GM19239 (cell line): ENCODE measurements at places on chromosomes 5 and 9.
A peak's percentile ranks its signal among the peaks of the same experiment; 100 is the strongest.

DNA sequence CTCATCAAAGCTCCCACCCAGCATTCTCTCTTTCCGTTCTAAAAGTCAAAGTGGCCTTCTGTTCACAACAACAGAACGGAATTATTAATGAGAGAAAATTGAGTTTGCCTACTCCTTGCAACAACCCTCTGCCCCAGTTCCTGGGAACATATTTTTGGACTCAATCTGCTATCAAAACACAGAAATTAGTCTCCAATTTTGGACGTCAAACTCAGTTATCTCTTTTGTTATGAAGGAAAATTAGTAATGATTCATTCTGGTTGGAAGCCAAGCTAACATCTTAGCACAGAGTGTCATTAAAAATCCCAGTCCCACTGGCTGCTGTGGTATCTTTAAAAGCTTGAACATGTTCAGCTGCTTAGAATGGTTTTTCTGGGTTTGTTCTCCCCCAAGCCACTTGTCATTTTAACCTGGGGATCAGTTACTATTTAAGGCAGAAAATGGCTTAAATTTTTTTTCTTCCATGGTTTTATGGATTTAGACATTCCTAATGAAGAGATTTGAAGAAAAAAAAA lies 343.2 kb downstream of the TRIM32 start:
- no peak for DNase-seq

DNA sequence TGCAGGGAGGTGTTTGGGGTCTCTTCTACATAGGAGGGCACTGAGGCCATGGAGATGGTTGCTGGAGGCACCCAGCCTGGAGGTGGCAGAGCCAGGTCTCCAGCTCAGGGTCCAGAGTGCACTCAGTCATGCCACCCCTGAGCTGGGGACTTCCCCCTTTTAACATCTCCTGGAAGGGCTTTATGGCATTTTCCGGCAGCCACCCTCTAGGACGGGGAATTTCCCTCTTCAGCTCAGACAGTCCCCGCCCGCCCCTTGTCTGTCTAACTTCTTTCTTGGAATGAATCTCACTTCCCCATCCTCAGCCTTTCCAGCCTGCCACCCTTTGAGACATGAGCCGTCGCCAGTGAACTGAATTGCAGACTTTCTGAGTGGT lies 49.9 kb downstream of the COL15A1 start:
- DNase-seq: no peak

- DNase-seq: peak; percentile 46
Observed at GRCh38 chr5:91384671-91385430, 1.7 kb upstream of the ARRDC3 start.

GRCh38 chr9:136316271-136316751 lies 11.0 kb upstream of the GPSM1 start:
- no peak for DNase-seq

GRCh38 chr5:33576726-33577590 lies 136.2 kb downstream of the TARS1 start:
- DNase-seq: no peak

DNA sequence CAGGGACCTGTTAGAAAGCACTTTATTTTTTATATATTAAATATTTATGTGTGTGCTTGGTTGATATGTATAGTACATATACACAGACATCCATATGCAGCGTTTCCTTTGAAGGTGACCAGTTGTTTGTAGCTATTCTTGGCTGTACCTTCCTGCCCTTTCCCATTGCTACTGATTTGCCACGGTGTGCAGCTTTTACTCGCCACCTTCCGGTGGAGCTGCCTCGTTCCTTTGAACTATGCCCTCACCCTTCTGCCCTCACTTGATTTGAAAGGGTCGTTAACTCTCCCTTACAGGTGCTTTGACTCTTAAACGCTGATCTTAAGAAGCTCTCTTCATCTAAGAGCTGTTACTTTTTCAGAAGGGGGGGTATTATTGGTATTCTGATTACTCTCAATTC lies 20.5 kb downstream of the RGMB start:
- no peak for DNase-seq

GRCh38 chr5:34695275-34696027 lies 39.3 kb downstream of the RAI14 start:
- DNase-seq: no peak

DNA sequence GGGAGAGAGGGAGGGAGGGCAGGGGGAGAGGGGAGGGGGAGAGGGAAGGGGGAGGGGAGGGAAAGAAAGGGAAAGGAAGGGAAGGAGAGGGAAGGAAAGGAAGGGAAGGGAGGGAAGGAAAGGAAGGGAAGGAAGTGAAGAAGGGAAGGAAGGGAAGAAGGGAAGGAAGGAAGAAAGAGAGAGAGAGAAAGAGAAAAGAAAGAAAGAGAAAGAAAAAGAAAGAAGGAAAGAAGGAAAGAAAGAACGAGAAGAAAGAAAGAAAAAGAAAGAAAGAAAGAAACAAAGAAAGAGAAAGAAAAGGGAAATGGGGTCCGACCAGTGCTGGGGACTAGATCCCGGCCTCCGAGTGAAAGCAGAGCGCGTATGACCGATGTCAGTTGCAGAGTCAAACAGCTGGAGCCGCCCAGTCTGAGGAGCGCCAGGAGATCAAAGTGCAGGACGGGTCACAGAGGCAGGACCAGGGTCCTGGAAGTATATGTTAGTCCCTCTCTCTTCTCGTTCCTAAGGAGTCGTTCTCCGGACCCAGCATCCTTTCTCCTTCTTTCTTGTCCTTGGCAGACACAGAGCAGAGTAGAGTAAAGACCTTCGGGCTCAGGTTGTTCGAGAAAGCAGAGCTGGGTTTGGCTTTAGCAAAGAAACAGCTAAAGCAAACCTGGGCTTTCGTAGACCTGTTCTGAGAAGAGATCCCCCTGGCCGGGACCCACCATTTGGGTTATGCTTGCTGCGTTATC lies 305.4 kb upstream of the MSX2 start:
- DNase-seq: no peak
